ENCODE measurements at places on chromosomes 1 and 21.
A peak's percentile ranks its signal among the peaks of the same experiment; 100 is the strongest.

DNA sequence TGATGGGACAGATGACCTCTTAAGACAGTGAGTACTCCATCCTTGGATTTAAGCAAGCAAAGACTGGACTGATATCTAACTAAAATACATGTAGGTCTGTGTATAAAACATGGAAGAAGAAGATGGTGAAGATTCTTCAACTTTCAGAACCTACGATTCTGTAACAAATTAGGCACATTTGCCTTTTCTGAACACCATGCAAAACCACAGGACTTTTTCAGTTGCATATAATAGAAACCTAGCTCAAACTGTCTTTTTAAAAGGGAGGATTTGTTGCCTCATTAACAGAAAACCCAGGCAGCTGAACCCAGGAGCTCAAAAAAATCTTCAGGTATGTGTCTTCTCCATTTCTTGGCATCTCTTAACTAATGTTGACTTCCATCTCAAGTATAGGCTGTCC lies 14.7 kb upstream of the TSPAN1 start:
- DNase-seq = no peak
- no peaks in the 10 kb centered on the region for H3K36me3 ChIP-seq
- H3K27ac ChIP-seq = no peak overlapping the region
- peaks cover 4% of the 10 kb centered on the region for H3K4me1 ChIP-seq

- no peaks in the 10 kb centered on the region for H3K36me3 ChIP-seq
- no peaks in the 10 kb centered on the region for H3K27me3 ChIP-seq
- no peak overlapping the region for H3K4me3 ChIP-seq
- no peak for DNase-seq
- H3K4me1 ChIP-seq = peaks cover 26% of the 10 kb centered on the region
Observed at GRCh38 chr1:234774971-234775370, 165.0 kb upstream of the IRF2BP2 start.

- no peak for DNase-seq
- no peak overlapping the region for H3K27ac ChIP-seq
- no peaks in the 10 kb centered on the region for H3K27me3 ChIP-seq
- no peaks in the 10 kb centered on the region for H3K36me3 ChIP-seq
- no peaks in the 10 kb centered on the region for H3K4me1 ChIP-seq
Observed at GRCh38 chr1:219405531-219406331, 207.2 kb downstream of the ZC3H11B start.

GRCh38 chr1:218254296-218254946 lies 30.7 kb upstream of the RRP15 start:
- H3K36me3 ChIP-seq = no peaks in the 10 kb centered on the region
- H3K4me1 ChIP-seq = no peaks in the 10 kb centered on the region
- no peak for DNase-seq
- H3K4me3 ChIP-seq = no peak overlapping the region

- DNase-seq = no peak
- no peak overlapping the region for H3K27ac ChIP-seq
- H3K27me3 ChIP-seq = no peaks in the 10 kb centered on the region
- no peaks in the 10 kb centered on the region for H3K36me3 ChIP-seq
- H3K4me1 ChIP-seq = no peaks in the 10 kb centered on the region
Observed at GRCh38 chr1:76957961-76958360, 90.7 kb downstream of the ST6GALNAC5 start.

DNA sequence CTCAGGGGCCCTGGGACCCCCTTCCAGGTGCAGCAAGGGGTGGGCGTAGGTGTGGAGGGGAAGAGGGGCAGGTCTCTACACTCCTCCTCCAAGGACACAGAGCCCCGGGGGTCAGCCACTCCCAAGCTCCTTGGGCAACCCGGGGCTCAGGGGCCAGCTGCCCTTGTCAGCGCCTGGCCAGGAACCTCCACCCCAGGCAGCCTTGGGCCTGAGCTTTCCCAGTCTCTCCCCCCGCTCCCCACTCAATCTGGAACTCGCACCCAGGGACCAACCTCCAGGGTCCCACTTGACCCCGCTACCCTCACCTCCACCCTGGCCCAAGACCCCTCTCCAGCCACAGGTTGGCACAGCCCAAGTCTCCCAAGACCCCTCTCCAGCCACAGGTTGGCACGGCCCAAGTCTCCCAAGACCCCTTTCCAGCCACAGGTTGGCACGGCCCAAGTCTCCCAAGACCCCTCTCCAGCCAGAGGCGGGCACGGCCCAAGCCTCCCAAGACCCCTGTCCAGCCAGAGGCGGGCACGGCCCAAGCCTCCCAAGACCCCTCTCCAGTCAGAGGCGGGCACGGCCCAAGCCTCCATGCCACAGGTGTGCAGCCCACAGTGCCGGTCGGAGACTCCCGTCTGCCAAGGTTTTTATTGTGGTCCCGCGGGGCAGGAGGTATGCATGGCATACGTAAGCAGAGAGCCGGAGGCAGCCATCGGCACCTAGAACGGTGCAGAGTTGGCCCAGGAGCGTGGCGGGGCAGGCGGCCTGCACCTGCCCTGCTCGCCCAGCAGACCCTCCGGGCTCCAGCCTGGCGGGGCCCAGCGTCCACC lies 3.0 kb downstream of the TNFRSF4 start:
- DNase-seq = peak; percentile 5
- H3K4me3 ChIP-seq = no peak overlapping the region
- H3K27me3 ChIP-seq = peaks cover 6% of the 10 kb centered on the region
- H3K36me3 ChIP-seq = no peaks in the 10 kb centered on the region
- H3K27ac ChIP-seq = no peak overlapping the region

DNA sequence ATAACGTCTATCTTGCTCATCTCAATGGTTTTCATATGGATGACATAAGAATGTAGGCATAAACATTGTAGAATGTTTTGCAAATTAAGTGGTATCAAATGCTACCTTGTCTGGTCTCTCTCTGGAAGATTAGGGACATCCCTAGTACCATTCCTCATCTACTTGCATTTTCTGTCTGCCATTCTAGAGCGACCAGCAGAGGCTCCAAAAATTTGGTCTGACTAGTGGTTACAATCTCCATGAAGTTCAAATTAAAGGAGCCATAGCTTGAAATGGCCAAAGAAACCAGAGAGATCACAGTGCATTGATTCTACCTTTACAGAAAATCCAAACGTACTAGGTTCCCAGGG lies 1.1 kb downstream of the CD84 start:
- no peaks in the 10 kb centered on the region for H3K4me1 ChIP-seq
- no peak overlapping the region for H3K27ac ChIP-seq
- H3K4me3 ChIP-seq = no peak overlapping the region

GRCh38 chr21:21076491-21076890 lies 78.3 kb downstream of the NCAM2 start:
- no peaks in the 10 kb centered on the region for H3K4me1 ChIP-seq
- H3K36me3 ChIP-seq = no peaks in the 10 kb centered on the region
- peaks cover 2% of the 10 kb centered on the region for H3K27me3 ChIP-seq
- no peak for DNase-seq
- no peak overlapping the region for H3K27ac ChIP-seq

DNA sequence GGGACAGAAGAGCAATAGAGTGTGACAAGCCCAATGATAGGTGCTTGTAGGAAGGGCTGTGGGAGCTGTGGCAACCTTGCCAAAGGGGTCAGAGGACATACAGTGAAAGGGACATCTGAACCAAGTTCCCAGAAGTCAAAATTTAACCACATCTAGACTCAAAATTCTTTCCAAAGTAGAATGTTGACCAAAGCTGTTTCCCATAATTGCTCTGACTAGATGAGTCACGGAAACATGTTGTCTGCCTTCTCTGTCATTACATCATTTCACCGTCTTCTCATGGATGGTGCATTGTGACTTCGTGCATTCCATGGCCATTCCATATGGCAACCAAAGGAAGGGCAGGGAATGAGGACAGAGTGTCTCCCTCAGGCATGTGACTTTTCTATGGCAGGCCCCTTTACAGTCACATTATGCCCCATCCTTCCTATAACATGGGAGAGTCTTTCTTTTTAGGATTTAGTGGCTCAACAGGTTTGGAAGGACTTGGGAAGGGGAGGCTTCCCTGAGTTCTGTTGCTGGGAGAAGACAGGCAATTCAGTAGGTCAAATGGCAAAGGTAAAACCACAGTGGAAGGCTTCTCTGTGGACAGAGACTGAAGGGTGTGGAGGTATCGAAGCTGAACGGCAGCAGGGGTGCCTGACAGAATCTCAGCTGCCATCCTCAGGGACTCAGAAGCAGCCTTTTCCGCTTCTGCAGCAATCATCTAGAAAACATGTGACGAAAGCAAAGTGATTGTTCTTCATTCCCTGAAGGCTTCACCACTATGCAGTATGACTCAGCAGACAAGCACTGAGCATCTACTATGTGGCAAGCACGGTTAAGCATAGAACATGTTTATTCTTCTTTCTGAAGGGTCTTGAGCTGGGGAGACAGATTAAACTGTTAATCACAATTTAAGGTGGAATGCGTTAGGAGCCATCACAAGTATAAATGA lies 24.7 kb downstream of the NPHS2 start:
- no peak for DNase-seq
- H3K27ac ChIP-seq = no peak overlapping the region
- no peaks in the 10 kb centered on the region for H3K4me1 ChIP-seq

- H3K27ac ChIP-seq = no peak overlapping the region
- peaks cover 4% of the 10 kb centered on the region for H3K4me1 ChIP-seq
- peaks cover 11% of the 10 kb centered on the region for H3K27me3 ChIP-seq
Observed at GRCh38 chr1:27356619-27357280, 10.0 kb downstream of the MAP3K6 start.

DNA sequence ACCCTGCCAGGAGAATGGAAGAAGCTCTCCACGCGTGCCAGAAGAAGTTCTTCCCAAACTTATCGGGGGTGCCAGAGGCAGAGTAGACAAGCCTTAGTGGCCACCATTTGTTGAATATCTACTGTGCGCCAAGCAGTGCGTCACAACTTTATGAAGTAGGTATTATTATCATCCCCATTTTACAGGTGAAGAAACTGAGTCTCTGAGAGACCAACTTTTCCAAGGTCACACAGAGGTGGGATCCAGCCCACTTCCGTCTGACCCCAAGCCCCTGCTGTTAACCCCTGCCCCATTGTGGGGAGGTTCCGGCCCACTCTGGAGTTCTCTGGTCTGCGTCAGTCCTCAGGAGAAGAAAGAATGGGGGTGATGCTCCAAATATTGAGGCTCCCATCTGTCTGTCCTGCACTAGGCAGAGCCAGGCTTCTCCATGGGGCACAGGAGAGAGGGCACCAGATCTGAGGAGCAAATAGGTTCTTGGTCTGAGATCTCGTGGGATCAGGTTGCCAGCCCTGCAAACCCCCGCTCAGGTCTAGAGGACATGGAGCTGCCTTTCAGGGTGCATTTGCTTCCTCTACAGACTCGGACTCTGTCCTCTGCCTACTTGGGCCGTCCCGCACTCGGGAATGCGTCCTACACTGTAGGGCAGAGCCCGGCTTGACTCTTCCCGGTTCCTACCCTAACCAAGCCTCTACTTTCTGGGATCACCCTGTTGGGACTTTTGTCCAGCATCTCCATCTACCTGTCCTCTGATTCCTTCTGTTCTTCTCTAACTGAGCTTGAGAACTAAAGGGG lies 2.1 kb downstream of the CDK18 start:
- no peaks in the 10 kb centered on the region for H3K36me3 ChIP-seq
- peak overlapping the region; percentile 4 for H3K4me3 ChIP-seq
- peaks cover 4% of the 10 kb centered on the region for H3K4me1 ChIP-seq
- peak overlapping the region; percentile 8 for H3K27ac ChIP-seq
- H3K27me3 ChIP-seq = peaks cover 17% of the 10 kb centered on the region

DNA sequence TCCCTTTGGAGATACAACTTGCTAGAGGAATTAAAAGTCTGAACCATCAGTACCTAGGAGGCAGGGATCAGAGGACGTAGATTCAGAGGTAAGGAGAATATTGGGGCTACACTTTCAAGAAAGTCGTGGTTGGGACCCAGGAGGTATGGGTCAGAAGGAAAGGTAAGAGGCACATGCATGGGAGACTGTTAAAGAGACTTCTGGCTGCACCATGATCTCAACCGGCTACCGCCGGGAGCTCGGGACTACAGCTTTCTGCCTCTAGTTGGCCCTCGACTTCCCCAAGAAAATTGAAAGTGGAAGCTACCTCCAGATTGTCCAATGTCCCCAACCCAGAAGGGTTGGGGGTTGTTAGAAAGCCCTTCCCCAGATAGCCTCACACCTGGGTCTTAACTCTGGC lies 355.7 kb upstream of the TMPRSS15 start:
- H3K4me3 ChIP-seq = no peak overlapping the region
- H3K27ac ChIP-seq = no peak overlapping the region
- no peaks in the 10 kb centered on the region for H3K4me1 ChIP-seq
- no peak for DNase-seq

DNA sequence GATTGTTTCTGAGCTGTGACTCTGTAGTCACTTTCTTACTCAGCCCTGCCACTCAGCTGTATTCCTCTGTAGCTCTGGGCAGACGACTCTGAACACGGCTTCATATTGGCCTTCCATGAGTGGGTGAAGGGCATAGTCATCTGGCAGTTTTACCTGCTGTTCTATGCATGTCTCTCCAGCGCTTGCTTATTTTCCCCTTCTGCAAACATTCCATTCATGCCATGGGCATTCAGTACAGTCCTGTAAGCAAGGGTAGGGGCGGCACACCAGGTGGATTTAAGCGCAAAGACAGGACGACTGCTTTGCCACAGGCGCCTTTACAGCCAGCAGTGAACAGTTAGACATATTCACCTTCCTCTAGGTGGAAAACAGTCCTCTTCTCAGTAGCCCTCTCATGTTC lies 4.4 kb upstream of the WDR26 start:
- H3K27me3 ChIP-seq = peaks cover 5% of the 10 kb centered on the region
- H3K4me3 ChIP-seq = peak overlapping the region; percentile 59
- peaks cover 10% of the 10 kb centered on the region for H3K4me1 ChIP-seq
- no peak for DNase-seq
- H3K27ac ChIP-seq = no peak overlapping the region

- H3K4me1 ChIP-seq = peaks cover 20% of the 10 kb centered on the region
- H3K36me3 ChIP-seq = peaks cover 8% of the 10 kb centered on the region
- H3K4me3 ChIP-seq = peak overlapping the region; percentile 85
Observed at GRCh38 chr1:7702365-7702764, 68.7 kb upstream of the VAMP3 start.

GRCh38 chr1:243432136-243432535 lies 176.3 kb downstream of the SDCCAG8 start:
- no peak for DNase-seq
- no peaks in the 10 kb centered on the region for H3K27me3 ChIP-seq
- peaks cover 4% of the 10 kb centered on the region for H3K36me3 ChIP-seq

DNA sequence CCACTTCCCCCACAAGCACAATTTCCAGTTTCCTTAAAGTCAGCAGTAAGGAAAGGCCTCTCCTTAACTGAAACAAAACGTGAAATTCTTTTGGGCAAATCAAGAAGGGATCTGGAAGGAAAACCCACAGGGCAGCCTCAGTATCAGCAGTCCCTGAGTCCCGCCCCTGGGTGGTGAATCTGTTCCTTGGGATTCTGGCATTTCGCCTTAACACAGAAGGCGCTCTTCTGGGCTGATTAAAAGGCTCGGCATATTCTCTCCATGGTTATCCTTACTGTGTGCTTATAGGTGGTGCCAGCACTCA lies 12.2 kb upstream of the RAB4A start:
- H3K4me1 ChIP-seq = peaks cover 9% of the 10 kb centered on the region
- H3K4me3 ChIP-seq = peak overlapping the region; percentile 71
- H3K36me3 ChIP-seq = no peaks in the 10 kb centered on the region
- no peak for DNase-seq
- H3K27me3 ChIP-seq = no peaks in the 10 kb centered on the region

All from endothelial cell (in vitro differentiated cells).